Hematopoietic multipotent progenitor cell treated with erythropoietin and hydrocortisone succinate and interleukin-3 and kit ligand, for 6 days (in vitro differentiated cells): ENCODE measurements at places on chromosomes 2 and 18.

DNA sequence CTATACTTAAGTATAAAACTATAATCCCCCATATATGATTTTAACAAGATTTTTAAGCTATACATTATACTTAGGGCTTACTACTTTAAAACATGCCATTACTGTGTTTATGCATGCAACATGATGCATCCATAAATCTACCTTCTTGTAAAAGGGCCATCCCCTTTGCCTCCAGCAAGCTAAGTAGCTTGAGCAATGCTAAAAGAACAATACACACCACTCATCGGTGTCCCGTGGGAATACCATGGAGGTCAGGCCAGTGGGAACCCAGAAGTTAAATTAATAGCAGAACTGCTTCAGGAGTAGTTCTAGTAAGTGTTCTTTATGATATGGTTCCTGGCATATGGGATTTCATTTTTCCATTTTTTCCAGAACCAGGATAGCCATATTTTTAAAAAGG lies 37.8 kb downstream of the SH3RF3 start:
- DNase-seq, result no peak

GRCh38 chr2:54577944-54578647 lies 122.0 kb downstream of the SPTBN1 start:
- no peak for DNase-seq

GRCh38 chr2:231568785-231569435 lies 23.8 kb upstream of the TEX44 start:
- DNase-seq, result no peak

DNA sequence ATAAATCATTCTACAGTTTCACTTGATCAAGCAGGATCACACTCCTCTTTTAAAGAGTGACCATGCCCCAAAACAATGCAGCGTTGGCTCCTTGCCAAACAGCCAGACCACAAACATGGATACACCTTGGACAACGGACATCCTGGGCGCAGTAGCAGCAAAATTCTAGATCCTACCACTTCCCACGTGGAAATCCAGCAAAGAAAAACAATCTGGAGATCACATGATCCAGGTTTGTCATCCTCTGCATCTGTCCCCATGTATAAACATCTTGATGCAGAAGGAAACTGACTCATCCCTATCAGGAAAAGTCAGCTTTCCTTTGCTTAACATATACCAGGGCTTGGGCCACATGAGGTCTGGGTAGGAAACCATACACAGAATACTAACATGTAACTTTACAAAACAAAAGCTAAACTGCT lies 53.1 kb downstream of the ZNF521 start:
- peak; percentile 85 for DNase-seq

- DNase-seq, result no peak
Observed at GRCh38 chr18:59950215-59950944, 50.6 kb downstream of the PMAIP1 start.

DNA sequence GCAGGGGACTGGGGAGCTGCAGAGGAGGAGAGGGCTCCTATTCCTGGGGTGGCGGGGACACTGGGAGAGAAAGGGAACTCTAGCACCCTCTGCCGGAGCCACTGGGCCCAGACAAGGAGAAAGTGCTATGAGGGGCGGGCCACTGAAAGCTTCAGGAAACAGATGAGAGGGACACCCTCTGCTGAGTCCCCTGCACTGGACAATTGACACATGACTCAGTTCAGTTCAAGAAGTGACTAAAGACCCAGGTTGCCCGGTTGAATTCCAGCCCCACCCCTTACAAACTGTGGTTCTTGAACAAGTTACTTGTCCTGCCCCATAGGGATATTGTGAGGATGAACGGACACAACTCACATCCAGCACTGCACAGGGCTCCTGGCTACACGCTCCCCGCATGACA lies 5.0 kb downstream of the RUFY4 start:
- peak; percentile 72 for DNase-seq

- DNase-seq, result peak; percentile 6
Observed at GRCh38 chr2:182541268-182541667, 114.4 kb upstream of the PDE1A start.
